Fibroblast of skin of right biceps (primary cell): ENCODE measurements at places on chromosomes 5 and 9.

- no peak for DNase-seq
Measured at GRCh38 chr5:140000332-140000731, 42.8 kb downstream of the NRG2 start.

DNA sequence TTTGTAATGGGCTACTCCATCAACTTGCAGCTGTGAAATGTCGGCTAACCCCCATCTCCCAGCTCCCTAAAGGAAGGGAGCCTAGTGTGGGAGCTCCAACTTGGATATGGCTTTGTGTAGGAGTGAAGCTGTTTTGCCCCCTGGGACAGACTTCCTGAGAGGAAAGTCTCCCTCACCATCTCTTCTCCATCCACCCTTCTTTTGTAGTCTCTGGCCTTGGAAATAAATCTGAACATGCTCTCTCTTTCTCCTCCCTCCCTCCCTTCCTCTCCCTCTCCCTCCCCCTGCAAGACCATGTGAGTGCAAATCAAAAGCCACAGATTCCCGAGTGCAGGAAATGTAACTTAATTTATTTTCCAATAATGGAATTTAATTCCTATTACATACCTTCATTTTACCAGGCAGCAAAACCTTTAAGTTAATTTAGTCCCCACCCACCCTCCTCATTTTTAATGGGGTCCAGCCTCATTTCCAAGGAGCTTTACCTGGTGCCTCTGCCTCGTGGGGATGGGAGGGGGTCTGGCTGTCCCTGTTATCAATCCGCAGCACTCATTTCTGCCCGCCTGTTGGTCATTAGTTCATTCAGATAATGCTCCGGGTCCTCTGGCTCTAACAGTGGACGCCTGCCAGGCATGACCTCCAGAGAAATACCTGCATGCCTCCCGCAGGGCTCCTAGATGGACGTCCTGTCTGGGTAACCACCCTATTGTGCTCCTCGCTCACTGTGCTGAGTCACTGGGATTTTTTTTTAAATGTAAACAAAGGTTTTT, 122.9 kb upstream of the TAF11L2 start:
- no peak for DNase-seq

- DNase-seq, result no peak
Measured at GRCh38 chr9:121340676-121341392, 29.2 kb downstream of the STOM start.

- DNase-seq, result no peak
Measured at GRCh38 chr5:170538096-170538465, 34.3 kb downstream of the KCNIP1 start.

DNA sequence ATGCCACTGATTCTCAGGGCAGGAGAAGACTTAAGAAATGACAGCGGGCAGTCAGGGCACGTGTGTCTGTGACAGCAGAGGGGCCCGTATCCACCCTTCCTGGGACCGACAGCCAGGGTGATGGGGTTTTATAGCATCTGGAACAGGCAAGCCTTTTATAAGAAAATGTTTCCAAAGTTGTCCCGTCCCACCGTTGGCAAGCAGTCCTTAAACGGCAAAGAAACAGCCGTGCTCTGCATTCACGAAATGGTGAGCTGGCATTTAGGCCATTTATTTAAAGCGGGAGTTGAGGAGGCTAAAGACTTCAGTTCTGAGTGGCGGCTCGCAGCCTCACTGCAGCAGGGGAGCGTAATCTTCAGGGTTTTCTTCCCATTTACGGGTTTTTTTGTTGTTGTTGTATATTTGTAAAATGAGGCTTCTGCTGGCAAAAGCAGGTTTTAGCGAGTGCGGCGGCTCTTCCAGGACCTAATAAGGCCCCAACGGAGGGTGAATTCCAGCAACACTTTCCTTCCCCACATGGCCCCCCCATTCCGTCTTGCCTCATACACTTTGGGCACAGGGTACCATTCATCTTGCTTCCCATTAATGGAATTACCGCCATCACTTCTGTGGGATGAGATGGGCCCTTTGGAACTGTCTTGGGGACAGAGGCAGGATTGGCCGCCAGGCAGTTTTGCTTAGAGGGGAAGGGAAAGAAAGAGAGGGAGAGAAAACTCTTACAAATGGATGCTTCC, 15.8 kb downstream of the NEK6 start:
- no peak for DNase-seq
